ENCODE measurements at places on chromosomes 16 and 17.
A peak's percentile ranks its signal among the peaks of the same experiment; 100 is the strongest.

GRCh38 chr16:53509906-53510703 is 7.1 kb upstream of the AKTIP start:
- no peak for DNase-seq

- no peak for DNase-seq
Measured at GRCh38 chr17:9957244-9957643, 52.2 kb upstream of the RCVRN start.

DNA sequence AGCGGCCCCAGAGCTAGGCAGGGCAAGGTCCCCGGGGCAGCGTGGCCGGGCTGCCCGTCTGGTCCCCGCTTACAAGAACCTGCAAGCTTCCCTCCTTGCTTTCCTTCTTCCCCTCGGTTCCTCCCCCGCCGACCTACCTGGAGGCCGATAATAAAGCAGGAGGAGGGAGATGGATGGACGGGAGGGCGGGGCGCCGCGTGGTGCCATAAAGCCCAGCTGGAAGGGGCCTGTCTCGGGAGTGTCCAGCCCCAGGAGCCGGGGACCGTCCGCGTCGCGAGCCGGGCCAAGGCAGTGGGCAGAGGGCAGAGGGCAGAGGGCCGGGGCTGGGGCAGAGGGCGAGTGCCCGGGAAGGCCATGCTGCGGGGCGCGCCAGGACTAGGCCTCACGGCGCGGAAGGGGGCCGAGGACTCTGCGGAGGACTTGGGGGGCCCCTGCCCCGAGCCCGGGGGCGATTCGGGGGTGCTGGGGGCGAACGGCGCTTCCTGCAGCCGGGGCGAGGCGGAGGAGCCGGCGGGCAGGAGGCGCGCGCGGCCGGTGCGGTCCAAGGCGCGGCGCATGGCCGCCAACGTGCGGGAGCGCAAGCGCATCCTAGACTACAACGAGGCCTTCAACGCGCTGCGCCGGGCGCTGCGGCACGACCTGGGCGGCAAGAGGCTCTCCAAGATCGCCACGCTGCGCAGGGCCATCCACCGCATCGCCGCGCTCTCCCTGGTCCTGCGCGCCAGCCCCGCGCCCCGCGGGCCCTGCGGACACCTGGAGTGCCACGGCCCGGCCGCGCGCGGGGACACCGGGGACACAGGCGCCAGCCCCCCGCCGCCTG is at the start of gene BHLHA9:
Gene BHLHA9 (plus strand): TSS at position 235 of the 820 bp plus-strand sequence. CDS start 120 bp downstream, at position 355.
- DNase-seq, result no peak

GRCh38 chr17:50562242-50563091 is 2.0 kb downstream of the CACNA1G start:
- no peak for DNase-seq

GRCh38 chr17:40519089-40519775 is 17.8 kb upstream of the TNS4 start:
- no peak for DNase-seq

GRCh38 chr16:59060207-59060606 is 326.1 kb upstream of the GOT2 start:
- DNase-seq, result no peak

GRCh38 chr17:80812362-80813088 is 179.1 kb upstream of the CHMP6 start:
- DNase-seq, result no peak

GRCh38 chr17:29292992-29293889 is 707 bp downstream of the NUFIP2 start:
- DNase-seq, result peak; percentile 17

- no peak for DNase-seq
Measured at GRCh38 chr16:84184775-84185174, 2.1 kb downstream of the TAF1C start.

GRCh38 chr16:30605158-30605557 is 5.0 kb downstream of the ZNF689 start:
- DNase-seq, result no peak

- no peak for DNase-seq
Measured at GRCh38 chr17:79836972-79837887, 2.0 kb downstream of the CBX4 start.

GRCh38 chr16:88665148-88665547 is 2.3 kb upstream of the MVD start:
- DNase-seq, result no peak

DNA sequence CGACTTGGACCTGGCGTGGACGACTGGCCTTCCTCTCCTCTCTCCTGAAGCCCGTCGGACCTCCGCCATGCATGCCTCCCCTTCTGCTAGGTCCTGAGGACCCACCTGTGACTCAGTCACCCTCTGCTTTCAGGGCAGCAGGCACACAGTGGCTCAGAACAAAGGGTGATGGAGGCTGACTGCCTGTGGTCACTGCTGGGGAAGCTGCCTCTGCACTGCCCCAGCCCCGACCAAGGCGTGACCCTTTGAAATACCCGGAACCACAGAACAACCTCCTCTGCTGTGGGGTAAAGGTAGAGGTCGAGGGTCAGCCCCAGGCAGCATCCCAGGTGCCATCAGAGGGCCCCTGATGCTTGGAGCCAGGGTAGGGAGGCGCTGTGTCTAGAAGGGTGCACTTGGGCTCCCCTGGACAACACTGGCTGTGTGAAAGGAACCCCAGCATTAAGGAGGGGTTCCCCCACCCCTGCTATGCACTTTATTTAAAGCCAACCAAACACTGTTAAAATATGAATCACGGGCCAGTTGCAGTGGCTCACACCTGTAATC is 12.5 kb upstream of the SLC4A1 start:
- no peak for DNase-seq

GRCh38 chr16:324451-325334 is 27.8 kb downstream of the AXIN1 start:
- DNase-seq, result no peak

Data from NCI-H187 (cell line).